NCI-H345 (cell line): ENCODE measurements at places on chromosomes 2 and 18.

- DNase-seq: peak; percentile 52
These were observed 580 bp downstream of the NEDD4L start for GRCh38 chr18:58044370-58045241.

DNA sequence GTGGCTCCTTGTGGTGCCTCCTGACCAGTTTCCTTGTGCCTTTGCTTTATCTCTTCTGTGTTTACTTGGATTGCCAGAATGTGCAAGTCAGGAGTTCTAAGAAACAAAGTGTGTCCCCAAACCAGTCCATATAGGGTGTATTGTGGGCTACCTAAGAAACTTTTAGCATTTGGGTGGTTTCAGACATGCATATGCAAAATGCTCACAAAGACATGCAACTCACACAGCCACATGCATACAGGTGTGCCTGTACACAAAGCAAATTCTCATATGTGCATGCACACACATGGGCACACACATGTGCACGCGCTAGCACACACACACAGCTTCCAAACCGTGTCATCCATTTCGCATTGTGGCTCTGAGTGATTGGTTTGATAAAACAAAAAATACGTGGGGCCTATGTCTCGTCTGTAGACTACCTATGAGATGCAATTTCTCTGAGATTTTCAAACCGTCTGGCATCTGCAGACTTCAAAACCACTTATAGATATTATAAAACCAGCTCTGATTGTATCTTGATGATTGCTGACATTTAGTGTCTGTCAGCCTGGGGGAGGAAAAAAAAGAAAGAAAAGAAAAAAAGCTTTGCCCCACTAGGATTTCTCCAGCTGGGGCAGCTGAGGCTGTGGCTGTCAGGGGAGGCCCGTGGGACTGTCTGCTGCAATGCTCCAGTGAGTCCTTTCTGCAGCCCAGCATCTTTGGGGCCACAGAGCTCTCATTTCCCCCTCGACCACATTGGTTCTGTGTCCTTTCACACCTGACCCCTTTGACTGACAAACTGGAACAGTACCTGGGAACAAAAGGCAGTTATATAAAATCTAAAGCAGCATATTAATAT is 556.1 kb downstream of the CMPK2 start:
- DNase-seq: no peak

GRCh38 chr2:140567734-140568133 is 1563.1 kb downstream of the LRP1B start:
- no peak for DNase-seq

DNA sequence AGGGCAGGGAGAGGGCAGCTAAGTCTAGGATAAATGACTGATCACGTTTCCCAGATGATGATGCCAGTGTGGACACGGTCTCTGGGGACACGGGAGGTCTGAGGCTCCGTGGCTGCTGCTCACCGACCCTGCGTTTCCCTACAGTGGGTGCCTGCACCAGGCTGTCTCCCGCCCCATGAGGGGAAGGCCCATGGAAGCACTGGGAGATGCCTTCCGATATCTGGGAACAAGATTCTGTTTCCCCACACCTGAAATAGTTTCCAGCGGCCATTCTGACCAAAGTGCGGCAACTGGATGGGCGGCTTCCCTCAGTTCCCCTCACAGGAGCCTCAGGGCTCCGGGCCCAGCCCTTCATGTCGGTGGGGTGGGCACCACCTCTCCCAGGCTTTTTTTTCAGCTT is 83.1 kb downstream of the EDAR start:
- no peak for DNase-seq

DNA sequence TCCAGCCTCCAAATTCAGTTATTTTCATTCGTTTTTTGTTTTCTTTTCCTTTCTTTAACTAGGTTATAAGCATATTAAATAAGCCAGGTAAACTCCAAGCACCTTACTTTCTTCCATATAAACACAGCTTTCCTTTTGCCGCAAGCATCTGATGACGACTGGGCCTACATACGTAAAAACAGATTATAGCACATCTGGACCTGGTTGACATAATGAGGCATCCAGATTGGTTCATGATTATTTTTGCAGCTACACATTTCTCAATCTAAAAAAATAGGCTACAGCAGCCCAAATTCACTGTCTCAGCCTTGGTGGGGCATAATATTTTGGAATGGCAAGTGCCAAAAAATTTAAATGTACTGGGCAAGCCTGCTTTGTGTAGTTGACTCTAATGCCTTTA is 7.7 kb downstream of the CYP1B1 start:
- DNase-seq: no peak

GRCh38 chr2:194556629-194557028 is 1100.4 kb upstream of the SLC39A10 start:
- DNase-seq: peak; percentile 26

GRCh38 chr2:188306271-188306670 is 14.6 kb downstream of the GULP1 start:
- DNase-seq: no peak

GRCh38 chr2:158291544-158292180 is 164.9 kb downstream of the CCDC148 start:
- DNase-seq: no peak

GRCh38 chr2:173903601-173904394 is 61.4 kb downstream of the SP3 start:
- DNase-seq: no peak

DNA sequence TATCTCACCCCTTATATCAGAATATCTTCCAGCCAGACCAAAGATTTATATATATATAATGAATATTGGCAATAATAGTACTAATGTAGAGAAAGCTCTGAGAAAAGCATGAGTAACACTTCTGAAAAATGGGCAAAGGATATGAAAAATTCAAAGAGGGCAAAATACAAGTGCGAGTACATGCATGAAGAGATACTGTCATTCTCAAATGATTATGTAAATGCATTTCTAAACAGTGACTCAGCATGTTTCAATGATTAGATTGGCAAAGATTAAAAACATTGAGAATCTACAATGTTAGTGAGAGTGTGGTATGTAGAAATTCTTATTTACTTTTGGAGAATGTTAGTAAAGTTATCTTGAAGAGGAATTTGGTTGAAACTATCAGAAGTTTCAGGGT is 118.3 kb upstream of the NEDD4L start:
- DNase-seq: no peak

GRCh38 chr2:188369365-188369764 is 77.7 kb downstream of the GULP1 start:
- DNase-seq: peak; percentile 25

DNA sequence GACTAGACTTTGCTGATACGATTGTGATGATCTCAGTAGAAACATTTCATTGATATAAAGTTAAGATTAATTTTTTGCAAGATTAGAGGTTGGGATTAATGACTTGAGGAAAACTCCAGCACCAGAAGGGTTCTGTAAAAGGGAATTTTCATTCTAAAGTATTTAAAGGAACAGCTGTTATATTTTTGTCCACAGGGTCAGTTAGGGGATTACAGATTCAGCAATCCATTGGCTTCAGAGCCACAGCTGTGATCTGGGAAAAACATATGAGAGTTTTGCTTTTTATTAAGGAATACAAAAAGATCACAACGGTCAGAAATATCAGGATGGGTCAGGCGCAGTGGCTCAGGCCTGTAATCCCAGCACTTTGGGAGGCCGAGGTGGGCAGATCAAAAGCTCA is 19.6 kb upstream of the REV1 start:
- no peak for DNase-seq

GRCh38 chr2:112714836-112715631 is 5.8 kb upstream of the NT5DC4 start:
- no peak for DNase-seq

DNA sequence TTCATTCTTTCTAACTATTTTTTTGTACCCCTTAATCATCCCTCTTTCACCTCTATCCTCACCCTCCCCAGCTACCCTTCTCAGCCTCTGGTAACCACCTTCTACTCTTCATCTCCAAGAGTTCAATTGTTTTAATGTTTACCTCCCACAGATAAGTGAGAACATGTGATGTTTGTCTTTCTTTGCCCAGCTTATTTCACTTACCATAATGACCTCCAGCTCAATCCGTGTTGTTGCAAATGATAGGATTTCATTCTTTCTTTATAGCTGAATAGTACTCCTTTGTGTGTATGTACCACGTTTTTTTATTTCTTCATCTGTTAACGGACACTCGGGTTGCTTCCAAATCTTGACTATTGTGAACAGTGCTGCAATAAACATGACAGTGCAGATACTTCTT is 22.1 kb upstream of the TMEM37 start:
- peak; percentile 24 for DNase-seq

DNA sequence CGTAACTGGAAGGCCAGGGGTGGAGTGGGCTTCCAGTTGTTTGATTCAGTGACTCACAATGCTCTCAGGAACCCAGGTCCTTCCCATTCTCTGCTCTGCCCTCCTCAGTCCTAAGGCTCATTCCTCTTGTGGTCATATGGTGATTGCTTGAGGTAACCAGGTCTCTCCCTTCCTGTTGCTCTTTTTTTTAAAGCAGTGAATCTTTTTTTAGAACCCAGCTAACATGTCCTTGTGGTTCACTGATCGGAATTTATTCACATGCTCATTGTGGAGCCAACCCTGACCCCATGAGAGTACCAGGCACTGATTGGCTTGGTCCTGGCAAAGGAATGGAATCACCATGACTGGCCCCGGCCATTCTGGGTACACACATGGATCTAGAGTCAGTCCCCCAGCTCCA is 7.4 kb downstream of the THNSL2 start:
- no peak for DNase-seq

GRCh38 chr2:154455866-154456265 is 242.6 kb upstream of the KCNJ3 start:
- no peak for DNase-seq

GRCh38 chr2:241841181-241842066 is 17.3 kb downstream of the PDCD1 start:
- no peak for DNase-seq

DNA sequence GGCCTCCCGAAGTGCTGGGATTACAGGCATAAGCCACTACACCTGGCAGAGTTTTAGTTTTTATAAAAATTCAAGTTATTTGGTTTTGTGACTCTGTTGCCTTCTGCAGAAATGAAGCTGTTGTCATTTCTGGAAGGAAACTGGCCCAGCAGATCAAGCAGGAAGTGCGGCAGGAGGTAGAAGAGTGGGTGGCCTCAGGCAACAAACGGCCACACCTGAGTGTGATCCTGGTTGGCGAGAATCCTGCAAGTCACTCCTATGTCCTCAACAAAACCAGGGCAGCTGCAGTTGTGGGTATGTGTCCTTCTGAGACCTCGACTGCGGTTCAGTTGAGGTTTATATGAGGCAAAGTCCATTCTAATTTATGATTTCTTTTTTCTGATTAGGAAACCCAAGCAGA is 7.2 kb downstream of the MTHFD2 start:
- DNase-seq: no peak

DNA sequence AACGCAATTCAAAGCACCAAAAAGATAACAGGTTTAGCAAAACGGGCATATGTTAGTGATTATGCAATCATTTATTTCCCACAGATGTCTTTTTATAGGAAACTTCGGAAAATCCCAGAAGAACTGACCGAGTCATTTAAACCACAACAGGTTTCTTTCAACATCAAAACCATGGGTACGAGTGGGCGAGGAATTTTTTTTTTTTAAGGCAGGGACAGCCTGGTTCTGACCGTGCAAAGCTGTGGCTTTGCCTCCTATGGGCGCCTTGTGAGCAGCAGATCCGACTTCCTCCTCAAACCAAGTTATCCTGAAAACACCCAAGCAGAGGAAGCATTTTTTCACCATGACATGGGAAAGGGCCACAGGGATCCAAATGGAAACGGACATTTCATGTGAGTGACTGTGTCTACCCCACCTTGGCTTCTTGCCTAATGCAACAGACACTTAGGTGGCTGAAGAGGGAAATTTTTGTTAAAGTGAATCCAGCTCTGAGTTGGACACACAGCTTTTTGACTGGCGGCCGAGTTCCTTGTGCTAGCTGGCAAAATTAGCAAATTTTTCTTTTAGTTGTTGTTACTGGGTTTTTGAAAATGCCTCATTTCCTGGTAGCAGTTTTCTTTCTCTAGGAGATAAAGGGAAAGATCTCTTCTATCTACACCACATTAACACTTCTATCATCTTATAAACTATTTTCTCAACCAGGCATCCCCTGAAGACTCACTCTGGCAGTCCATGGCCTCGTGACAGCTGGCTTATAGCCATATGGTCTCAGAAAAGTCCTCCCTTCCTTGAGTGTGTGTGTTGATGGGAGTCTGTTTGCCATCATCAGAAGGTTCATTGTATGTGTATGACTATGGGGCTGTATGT is 487.4 kb upstream of the ZEB2 start:
- DNase-seq: no peak

GRCh38 chr2:153509133-153509532 is 30.6 kb upstream of the RPRM start:
- DNase-seq: no peak

GRCh38 chr2:108960006-108960405 is 29.0 kb downstream of the EDAR start:
- no peak for DNase-seq

DNA sequence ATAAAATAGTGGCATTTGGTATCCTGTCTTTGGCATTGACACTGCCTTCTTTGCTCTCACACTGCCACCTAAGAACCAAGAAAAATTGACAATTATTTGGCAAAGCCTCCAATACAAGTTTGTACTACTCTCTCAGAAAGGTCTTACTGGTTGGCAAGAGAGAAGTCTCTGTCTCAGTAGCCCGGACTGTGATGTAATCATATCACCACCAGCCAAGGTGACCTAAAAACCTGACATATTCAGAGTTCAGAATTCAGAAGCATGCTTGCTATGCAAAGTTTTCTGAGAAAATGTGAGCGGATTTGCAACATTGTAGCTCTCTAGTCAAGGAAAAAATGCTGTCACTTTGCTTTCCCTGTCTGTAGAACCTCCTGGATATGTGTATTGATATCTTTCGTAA is 196.0 kb downstream of the CDH7 start:
- DNase-seq: no peak

- no peak for DNase-seq
These were observed 37.9 kb upstream of the GPC1 start for GRCh38 chr2:240397542-240397916.

DNA sequence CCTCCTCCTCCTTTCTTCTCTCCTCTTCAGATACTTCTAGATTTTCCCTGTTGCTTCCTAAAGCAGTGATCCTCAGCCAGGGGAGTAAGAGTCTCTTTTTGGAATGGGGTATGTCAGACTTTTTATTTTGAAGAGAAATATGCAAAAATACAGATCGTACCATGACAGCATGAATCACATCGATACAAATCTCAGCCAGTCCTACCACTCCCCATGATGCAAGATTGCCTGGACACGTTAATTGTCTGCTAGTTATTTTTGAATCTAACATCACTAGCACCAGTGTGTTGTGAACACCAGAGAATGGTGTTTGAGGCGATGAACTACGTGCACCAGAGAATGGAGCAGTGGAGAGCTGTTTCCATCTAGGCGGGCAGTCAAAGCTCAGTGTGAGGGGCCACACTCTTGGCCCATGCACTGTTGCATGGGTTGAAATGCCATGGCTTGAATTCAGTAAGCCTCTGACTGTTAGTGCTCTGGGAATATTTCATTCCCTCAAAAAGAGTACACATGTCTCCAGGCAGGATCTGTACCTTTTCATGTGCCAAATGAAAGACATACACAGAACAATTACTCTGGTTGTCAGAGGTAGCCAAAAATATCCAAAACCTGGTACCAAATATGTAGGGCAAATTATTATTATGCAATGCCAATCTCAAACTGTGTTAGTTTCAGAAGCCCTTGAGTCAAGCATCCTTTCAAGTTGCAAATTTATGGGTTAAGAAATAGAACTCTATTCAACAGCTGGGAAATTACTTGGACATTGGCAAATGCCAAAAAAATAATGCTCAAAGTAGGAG is 46.3 kb upstream of the RALBP1 start:
- no peak for DNase-seq

- DNase-seq: peak; percentile 51
These were observed 96.5 kb upstream of the SERTAD2 start for GRCh38 chr2:64750001-64750816.
